ENCODE measurements at places on chromosomes 2 and 18.
A peak's percentile ranks its signal among the peaks of the same experiment; 100 is the strongest.

GRCh38 chr2:225464346-225465025 is 65.0 kb downstream of the NYAP2 start:
- no peak for DNase-seq

GRCh38 chr2:85878719-85879370 is 9.9 kb downstream of the ST3GAL5 start:
- no peak for DNase-seq

- DNase-seq = no peak
Measured at GRCh38 chr2:155846259-155846658, 486.3 kb downstream of the NR4A2 start.

DNA sequence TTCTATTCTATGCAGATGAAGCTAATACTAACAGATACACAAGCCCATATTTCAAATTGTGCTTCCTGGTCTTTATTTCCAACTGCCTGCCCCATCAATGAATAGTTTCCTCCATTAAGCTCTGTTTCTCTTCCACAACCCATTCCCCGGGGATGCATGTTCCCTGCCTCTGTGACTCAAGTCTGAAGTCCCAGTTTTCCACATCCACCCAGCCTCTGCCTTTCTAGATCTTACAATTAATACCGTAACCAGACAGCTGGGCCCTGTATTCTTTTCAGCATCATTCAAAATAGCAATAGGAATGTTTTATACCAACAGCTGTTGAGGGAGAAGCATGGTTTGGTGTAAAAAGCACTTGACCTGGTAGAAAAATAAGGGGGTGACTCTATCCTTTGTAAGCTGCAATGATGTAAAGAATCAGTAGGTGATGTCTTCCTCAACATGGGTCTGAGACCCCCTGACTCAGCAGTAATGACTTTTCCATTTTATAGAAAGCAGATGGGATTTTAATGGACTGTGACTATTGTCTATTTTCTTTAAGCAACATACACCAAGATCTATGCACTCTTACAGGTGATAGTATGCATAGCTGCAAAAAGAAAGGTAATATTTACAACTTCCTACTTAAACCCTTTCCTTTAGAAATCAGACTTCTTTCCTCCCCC is 46.1 kb upstream of the DAPL1 start:
- no peak for DNase-seq

DNA sequence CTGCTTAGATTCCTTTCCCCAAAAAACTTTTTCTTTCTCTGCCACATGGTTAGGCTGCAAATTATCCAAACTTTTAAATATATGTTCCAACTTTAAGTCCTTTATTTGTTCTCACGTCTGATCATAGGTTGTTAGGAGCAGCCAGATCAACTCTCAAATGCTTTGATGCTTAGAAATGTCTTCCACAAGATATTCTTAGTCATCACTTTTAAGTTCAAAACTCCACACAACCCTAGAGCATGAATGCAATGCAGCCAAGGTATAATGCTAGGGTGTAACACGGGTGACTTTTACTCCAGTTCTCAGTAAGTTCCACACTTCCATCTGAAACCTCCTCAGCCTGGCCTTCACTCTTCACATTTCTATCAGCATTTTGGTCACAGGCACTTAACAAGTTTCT is 987.5 kb downstream of the DCDC2C start:
- DNase-seq = no peak

- DNase-seq = peak; percentile 41
Measured at GRCh38 chr2:190179754-190180312, 117.3 kb upstream of the MSTN start.

DNA sequence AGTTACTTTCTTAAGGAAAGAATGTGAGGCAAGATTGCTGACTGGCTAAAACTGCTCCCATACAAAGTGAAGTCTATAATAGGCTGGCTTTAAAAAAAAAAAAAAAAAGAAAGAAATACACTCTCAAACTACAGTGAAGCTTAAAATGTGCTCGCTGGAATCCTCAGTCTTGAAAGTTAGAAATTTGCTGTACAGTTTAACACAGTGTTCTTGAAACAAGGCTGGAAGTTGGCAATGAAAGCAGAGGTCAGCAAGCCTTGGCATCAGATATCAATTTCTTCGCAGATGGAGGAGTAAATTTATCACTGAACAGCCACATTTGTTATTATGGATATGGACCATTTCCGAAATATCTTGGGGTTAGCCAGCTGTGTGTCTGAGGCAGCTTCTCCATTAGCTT is 392.9 kb downstream of the ZNF516 start:
- no peak for DNase-seq

GRCh38 chr18:23857756-23858155 is 156.8 kb upstream of the TTC39C start:
- no peak for DNase-seq

GRCh38 chr2:24247592-24247991 is 72.7 kb downstream of the FAM228A start:
- DNase-seq = no peak

DNA sequence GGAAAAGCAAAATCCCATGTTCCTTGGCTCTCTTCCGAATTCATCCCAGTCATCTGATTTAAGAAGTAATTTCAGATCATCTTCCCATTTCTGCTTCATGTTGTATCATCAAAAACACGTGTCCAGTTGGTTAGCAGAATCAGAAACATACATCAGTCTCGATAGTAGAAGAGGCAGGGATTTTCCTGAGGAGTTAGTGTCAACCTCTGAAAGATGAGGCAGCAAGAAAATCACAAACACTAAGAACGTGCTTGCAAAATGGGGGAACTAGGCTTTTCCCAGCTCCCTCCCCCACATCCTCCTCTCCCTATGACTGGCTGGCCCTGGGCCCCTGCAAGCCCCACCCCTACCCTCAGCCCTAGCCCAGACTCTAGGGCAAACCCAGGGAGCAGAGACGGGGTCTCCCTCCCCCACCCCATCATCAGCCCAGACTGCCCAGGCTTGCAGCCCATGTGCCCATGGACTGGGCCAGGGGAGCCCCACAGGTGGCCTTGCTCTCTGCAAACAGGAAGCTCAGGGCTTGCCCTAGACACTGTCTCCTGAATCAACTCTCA is 161.0 kb upstream of the ID2 start:
- no peak for DNase-seq

DNA sequence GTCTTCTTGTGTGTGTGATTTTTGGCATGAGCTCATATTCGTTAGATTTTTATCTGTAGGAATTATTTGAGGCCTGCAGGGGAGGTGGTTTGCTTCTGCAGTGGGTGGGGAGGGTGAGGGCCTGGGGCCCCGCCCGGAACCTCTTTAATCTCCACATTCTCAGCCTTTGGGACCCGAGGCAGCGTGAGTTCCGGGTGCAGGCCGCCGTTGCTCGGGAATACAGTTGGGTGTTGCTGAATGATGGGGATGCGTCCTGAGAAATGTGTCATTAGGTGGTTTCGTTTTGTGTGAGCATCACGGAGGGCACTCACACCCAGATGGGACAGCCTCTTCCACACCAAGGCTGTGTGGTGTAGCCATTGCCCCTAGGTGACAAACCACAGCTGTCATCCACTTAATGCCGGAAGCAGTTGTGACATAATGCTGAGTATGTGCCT is 13.7 kb upstream of the GAL3ST2 start:
- no peak for DNase-seq

- DNase-seq = no peak
Measured at GRCh38 chr18:5770176-5770575, 125.1 kb downstream of the TMEM200C start.

DNA sequence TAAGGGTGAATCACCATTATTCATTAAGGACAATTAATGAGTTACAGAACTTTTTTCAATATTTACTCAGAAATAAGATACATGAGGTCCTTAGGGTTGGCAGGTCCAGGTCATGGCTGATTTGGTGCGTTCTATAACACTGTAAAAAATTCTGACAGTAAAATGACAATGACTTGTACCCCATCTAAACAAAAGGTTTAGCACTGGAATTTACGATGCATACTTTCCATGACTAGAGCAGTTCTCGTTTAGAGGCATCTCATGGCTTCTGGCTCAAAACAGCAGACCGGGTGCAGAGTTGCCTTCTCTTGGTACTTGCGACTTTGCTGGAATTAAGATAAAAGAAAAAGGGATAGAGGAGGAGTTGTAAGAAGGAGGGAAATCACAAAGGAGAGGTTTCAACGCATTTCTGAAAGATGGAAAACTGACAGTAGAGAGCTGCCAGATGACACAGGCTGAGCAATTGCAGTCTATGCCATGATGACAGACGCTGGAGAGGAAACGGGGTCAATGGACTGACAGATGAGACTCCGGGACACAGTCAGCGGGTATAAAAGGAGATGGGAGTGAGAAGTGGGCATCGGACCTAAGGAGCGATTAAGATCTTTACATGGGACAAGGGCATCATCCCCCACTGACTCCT is 4.1 kb upstream of the CYS1 start:
- DNase-seq = no peak

DNA sequence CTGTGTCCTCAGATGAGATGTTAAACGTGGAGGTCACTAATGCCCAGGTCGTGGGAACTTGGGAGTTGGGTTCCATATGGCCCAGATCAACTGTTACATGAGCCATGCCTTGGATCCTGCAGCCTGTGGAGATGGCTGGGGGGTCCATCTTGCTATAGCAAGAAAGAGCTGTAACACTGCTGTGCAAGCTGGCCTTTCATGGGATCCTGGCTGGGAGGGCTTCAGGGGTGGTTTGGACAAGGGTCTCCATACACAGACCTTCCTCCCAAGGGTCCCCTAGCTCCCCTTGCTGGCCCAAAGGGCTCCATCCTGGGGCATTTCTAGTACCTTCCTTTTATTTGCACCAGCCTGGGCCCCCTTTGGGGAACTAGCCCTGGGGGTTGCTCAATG is 337.7 kb downstream of the DYSF start:
- no peak for DNase-seq
